ENCODE measurements at places on chromosomes 12 and 14.

DNA sequence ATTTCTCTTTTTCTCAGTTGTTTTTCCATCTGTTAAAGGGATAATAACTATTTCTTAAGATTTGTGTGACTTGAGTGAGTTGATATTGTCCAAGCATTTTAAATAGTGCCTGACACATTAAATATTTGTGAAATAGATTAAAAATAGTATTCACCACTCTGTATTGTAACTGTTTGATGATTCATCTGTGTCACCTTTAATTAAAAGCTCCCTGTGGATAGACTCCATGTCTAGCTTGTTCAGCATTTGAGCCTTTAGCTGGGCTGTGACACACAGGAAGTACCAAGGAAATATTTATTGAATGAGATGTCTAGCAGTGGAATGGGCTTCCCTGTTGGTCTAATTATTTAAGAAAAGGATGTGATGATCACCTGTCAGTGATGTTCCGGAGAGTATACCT is 1.8 kb upstream of the GLIPR1L2 start:
- no peak for DNase-seq

- no peak for DNase-seq
Measured at GRCh38 chr12:664779-665092, 1.5 kb upstream of the NINJ2 start.

GRCh38 chr12:70252832-70253231 is 9.6 kb downstream of the CNOT2 start:
- no peak for DNase-seq

- DNase-seq = no peak
Measured at GRCh38 chr14:64394423-64394822, 6.3 kb downstream of the MTHFD1 start.
